Stimulated activated CD8-positive, alpha-beta memory T cell treated with anti-CD3 and anti-CD28 coated beads, Interleukin-15, amount 100 ng/mL, for 4 hours (primary cell): ENCODE measurements at places on chromosomes 12 and 14.

GRCh38 chr12:5688226-5688625 lies 256.3 kb downstream of the NTF3 start:
- no peak for DNase-seq

- DNase-seq: no peak
Measured at GRCh38 chr14:30204431-30204980, 276.9 kb upstream of the PRKD1 start.

DNA sequence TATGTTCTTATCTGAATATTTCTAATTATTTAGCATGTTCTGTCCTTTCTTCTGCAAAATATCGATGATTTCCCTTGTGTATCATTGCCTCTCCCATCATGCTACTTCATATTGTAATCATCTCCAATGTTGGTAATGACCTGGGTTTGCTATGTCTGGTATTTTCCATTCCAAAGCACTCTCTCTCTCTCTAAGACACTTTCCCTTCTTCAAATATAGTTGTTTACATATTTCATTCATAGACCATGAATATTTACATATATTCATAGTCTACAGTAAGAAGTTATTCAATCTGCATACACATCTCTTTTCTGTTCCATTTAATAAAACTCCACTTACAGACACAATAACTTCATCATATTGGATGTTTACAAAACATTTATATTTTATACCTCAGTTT lies 1516.5 kb upstream of the FLRT2 start:
- DNase-seq: no peak

DNA sequence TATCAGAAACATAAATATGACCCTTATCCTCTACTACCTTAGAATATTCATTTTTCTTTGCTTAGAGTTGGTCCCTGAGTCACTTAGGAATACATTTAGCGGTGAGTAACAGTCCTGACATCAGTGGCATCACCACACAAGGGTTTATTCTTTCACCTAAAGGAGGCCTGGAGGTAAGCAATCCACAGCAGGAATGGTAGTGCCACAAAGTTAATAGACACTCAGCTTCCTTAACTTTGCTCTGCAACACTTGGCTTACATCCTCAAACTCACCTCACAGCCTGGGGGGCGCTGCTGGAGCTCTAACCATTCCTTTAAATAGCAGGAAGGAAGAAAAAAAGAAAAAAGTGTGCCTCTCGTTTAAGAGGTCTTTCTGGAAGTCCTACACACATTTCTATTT lies 29.1 kb downstream of the BBOF1 start:
- DNase-seq: no peak

- DNase-seq: no peak
Measured at GRCh38 chr12:103050273-103050672, 92.8 kb downstream of the ASCL1 start.
